ENCODE measurements at places on chromosomes 4 and X.
A peak's percentile ranks its signal among the peaks of the same experiment; 100 is the strongest.

GRCh38 chr4:6715704-6716017 lies 313 bp upstream of the BLOC1S4 start:
- DNase-seq: no peak

- DNase-seq: peak; percentile 12
Measured at GRCh38 chr4:37246891-37247290, 2.3 kb downstream of the NWD2 start.

DNA sequence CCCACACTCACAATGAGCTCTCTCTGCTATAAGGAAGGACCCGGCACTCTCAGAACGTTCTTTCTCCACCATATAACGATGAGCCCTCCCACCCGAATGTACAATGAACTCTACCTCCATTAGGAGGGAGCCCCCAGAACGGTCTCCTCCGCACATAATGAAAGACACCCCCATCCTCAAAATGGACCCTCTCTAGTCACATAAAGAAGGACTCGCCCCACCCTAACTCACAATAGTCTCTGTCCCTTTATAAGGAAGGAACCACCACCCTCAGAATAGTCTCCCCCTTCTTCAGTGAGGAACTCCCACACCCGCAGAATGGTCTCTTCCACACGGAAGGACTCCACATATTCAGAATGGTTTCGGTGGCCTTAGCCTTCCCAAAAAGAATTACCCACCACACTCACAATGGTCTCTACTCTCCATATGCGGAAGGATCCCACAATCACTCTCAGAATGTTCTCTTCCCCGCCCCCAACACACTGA lies 477 bp downstream of the SLC35A2 start:
- DNase-seq: no peak

DNA sequence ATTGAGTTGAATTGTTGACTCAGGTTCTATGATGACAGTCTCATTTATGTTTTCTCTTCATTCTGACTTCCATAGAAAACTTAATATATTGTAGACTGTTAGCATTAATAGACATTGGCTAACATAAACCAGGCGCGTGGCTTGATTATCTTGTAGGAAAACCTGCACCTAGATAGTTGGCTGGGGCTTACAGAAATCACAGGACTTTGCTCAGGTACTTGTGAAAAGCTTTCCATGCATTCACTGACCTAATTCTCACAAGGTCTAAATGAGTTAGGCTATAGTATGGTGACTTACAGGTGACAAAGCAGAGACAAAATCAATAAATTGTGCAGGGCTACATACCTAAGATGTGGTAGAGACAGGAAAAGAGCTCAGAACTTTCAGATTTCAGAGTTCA lies 212.8 kb downstream of the GPAT3 start:
- no peak for DNase-seq

DNA sequence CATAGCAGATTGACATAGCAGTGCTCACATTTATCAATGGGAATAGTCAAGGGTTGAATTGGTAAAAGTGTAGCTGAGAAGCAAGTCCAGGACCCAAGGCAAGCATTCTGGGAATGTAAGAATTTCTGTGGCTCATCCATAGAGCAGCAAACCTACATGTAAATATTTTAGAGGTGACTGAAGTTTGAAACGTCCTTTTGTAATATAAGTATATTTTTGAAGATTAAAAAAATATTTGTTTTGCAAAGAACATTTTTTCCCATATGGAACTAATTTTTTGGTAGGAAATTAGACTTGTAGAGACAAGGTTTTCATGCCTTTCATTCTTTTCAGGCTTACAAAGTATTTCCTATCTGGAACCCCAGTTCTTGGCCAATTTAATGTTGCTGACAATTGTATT lies 104.0 kb downstream of the TEX13A start:
- no peak for DNase-seq

All from NCI-H2081 (cell line).